NCI-H2081 (cell line): ENCODE measurements at places on chromosomes 4 and X.

GRCh38 chrX:10048707-10049106 lies 81.5 kb downstream of the CLDN34 start:
- no peak for DNase-seq

GRCh38 chrX:39476604-39477021 lies 621.1 kb downstream of the BCOR start:
- no peak for DNase-seq

DNA sequence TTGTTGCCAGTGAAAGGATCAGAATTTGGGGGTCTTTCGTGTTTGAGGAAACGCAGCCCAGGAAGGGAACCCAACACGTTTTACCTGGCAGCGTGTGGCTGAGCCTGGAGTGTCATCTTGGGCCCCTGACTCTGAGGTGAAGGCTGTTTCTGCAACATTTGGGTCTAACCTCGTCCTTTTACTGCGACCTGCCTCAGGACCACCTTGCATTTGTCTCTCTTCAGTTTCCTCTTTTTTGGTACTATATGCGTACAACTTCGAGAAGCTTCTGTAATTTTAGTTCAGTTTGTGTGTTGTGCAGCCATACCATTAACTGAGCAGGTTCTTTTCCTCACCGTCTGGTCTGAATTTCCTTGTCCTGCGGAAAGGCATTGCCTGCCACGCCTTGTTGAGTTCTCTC lies 61.5 kb downstream of the TMEM131L start:
- no peak for DNase-seq

DNA sequence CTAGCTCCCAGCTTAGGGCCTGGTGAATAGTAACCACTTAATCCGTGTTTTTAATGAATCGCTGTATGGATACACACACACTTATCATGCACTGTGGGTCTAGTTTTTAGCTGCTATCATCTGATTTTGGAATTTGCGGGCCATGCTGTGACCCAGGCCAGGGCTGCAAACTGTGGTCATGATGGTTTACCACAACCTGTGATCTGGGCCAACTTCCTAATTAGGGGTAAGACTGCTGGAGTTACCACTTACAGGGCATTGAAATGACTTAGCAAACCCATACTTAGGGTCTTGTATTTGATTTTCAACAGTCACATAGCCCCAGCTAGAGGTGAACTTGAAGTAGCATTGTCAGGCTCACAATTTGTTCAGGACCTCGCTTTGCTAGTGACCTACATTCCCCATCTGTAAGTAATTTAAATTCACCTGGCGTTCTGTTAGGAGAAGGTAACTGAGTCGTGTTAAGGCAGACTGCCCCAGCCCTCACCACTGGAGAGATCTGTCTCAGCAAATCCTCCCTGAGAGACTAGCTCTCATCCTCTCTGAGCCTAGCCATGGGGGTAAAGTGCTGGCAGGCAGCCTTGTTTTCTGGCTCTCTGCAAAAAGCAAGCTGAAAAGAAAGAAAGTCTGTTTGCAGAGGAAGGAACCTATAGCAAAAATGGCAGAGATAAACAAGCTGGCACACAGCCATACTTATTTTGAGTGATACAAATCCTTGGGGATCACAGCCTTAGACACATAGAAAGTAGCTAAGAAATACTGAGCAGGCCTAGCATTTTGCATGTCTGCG lies 33.8 kb upstream of the EGFL6 start:
- DNase-seq = no peak

- no peak for DNase-seq
Observed at GRCh38 chr4:146291313-146291712, 77.0 kb downstream of the REELD1 start.

- no peak for DNase-seq
Observed at GRCh38 chrX:23888887-23889501, 18.7 kb downstream of the APOO start.

- no peak for DNase-seq
Observed at GRCh38 chr4:11489453-11490083, 60.9 kb upstream of the HS3ST1 start.

GRCh38 chr4:84916227-84916626 lies 50.3 kb downstream of the WDFY3 start:
- no peak for DNase-seq

DNA sequence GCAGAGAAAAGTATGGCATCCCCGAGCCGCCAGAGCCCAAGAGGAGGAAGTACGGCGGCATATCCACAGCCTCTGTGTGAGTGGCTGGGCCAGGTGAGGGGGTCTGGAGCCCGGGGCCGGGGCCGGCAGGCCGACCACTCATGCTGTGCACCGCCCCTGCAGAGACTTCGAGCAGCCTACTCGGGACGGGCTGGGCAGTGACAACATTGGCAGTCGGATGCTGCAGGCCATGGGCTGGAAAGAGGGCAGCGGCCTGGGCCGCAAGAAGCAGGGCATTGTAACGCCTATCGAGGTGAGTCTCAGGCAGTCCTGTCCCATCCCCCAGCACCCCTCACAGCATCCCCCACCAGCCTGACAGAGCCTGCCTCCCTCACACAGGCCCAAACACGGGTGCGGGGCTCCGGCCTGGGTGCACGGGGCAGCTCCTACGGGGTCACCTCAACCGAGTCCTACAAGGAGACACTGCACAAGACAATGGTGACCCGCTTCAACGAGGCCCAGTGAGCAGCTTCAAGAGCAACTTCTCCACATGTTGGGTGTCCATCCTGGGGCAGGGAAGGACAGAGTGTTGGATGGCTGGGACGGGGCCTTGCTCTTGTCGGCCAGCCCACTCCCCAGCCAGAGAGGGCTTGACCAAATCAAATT lies 7.4 kb upstream of the UBA1 start:
- DNase-seq = no peak

DNA sequence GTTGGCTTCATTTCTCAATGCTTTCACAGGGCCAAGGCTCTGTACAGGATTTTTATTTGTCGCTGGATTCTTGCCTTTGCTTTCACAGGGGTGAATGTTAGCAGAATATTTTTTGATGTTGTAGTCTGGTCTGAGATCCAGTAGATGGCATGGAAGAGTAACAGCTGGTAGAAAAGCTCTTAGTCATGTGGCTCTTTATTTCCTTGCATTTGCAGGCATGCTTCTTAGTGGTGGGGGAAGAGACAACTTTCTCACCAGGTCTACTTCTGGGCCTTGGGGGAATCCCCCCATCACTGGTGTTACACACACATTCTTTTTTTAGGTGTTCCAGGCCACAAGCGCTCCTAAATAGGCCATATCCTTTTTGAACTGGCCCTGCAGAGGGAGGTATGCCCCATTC lies 58.2 kb upstream of the DKK2 start:
- DNase-seq = no peak

DNA sequence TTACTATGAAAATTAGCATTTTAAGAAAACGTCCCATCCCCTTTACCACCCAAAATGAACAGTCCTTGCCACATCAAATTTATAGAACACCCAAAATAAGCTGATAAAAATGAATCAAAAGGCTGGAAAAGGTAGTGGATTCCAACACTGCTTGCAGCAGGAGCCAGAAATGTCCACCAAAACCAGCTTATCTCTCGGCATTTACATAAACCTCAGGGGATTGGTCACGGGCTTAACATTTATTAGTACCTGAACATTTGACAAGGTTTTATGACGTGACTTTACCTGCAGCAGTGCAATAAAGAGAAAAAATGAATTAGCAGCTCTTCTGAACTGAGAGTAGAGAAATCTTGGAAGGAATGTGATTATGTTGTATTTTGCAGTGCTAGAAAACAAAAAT lies 31.6 kb downstream of the ATP8A1 start:
- no peak for DNase-seq

DNA sequence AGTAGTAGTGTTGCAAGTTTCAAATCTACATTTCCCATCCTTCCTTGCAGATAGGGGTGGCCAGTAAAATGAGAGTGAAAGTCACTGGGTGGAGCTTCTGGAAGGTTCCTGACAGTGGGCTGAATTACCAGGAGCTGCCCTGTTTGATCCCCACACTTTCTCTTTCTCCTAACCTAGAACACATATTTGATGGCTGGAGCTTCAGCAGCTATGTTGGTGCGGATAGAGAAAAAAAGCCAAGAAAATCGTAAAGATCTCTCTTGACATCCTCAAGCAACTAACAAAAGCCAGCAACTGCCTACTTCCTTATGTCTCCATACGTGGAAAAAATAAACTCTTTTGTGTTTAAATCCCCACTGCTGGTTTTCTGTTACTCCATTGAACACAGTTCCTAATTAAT lies 32.2 kb downstream of the ZNF275 start:
- DNase-seq = no peak

- DNase-seq = no peak
Observed at GRCh38 chr4:75989846-75990528, 758 bp downstream of the SDAD1 start.

GRCh38 chrX:105533951-105534350 lies 288.4 kb upstream of the NRK start:
- DNase-seq = no peak

DNA sequence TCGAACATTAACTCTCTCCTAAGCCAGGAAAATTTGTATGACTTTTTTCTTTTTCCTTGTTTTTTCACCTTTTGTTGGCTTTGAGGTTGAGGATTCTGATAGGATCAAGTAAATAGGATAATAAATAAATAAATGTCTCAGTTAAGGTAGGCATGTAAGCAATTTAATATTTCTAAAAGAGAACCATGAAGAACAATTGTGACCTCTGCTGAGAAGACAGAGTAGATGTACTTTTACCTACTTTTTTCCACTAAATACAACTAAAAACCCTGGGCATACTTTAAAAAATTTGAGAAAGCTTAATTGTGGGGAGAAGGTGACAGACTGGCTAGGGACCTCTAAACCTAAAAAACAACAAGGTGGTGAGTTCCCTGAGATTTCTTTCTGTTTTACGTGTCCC lies 31.6 kb upstream of the CLNK start:
- no peak for DNase-seq

DNA sequence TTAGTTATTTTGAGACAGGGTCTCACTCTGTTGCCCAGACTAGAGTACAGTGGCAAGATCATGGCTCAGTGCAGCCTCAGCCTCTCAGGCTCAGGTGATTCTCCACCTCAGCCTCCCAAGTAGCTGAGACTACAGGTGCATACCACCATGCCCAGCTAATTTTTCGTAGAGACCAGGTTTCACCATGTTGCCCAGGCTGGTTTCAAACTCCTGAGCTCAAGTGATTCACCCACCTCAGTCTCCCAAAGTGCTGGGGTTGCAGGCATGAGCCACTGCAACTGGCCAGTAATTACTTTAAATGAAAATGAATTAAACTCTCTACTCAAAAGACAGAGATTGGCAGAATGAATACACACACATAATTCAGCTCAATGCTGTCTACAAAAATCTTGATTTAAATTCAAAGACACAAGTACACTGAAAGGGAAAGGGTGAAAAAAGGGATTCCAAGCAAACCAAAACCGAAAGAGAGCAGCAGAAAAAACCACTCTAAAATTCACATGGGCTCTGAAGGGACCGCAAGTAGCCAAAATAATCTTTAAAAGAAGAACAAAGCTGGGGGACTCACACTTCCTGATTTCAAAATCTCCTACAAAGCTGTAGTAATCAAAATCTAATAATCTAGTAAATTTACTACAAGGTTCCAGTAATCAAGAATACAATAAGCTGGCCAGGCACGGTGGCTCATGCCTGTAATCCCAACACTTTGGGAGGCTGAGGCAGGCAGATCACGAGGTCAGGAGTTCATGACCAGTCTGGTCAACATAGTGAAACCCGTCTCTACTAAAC lies 11.8 kb upstream of the SPON2 start:
- no peak for DNase-seq

- no peak for DNase-seq
Observed at GRCh38 chr4:158376106-158376840, 145.4 kb upstream of the RXFP1 start.

- DNase-seq = no peak
Observed at GRCh38 chr4:95362906-95363558, 185.7 kb downstream of the UNC5C start.

GRCh38 chr4:63348735-63349673 lies 1060.2 kb downstream of the TECRL start:
- DNase-seq = no peak

GRCh38 chr4:2941138-2942036 lies 21.8 kb downstream of the NOP14 start:
- no peak for DNase-seq

DNA sequence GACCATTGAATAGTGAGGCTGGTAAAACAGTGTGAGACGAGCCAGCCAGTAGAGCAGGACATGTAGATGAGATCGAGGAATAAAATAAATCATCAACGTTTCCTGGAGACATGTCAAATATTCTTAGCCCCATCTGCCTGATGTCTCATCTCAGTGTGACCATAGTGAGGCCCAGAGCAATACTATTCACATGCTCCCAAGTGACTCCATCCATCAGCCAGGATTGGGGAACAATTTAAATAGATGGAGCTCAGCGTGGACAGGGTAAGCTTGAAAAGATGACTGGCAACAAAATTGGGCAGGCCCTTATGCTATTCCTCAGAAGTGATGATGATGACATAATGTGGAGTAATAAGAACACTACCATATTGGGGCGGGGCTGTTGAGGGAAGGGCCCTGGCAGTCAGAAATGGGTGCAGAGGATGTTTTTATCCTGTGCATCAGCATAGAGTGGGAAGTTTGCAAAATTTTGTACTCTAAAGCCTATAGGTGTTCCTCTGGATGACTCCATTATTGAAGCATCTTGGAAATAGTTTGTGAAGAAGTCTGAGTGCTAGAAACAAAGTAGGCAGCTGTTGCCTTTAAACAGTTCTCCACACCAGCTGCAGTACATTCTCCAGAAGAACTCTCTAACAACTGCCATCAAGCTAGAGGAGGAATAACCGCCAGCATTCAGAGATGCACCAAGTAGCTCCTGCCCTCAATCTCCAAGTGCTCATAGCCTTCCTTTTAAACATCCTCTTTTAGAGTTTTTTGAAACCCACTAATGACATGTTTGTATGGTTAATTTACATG lies 333.0 kb downstream of the DCHS2 start:
- DNase-seq = no peak

GRCh38 chrX:126982158-126982557 lies 162.6 kb downstream of the PRR32 start:
- no peak for DNase-seq
